Activated T-cell treated with anti-CD3 and anti-CD28 coated beads, Interleukin-2, amount 50 U/mL, for 48 hours (primary cell): ENCODE measurements at places on chromosomes 1 and 21.

DNA sequence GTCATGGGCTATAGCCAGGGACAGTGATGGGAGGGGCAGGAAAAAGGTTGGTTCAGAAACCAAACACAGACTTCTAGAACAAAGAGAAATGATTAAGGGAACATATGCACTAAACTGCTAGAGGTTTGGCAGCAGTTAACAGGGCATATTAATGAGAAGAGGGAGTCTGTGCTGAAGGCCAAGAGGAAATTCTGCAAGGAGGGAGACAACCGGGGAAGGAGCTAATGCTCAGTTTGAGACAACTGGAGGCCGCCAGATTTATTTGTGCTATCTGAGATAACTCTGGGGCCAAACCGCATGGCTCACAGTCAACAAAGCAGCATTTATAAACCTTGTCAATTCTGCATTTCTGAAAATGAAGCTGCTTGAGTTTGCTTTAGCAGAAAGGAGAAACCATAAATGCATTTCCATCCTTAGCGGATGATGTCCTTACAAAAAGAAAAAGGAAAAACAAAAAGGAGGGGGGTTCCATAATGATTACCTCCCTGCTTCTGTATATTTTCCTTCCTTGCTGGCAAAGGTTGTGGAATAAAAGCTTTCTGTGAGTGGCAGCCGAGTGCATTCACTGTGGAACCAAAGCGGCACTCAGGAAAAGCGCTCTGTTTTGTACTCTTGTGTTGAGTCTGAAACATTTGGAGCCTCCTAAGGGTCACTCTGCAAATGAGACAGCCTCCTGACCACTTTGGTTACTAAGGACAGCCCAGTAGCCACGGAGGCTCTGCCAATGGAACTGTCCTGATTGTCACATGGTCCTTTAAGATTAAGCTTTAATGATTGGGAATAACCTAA is 70.3 kb downstream of the SIM2 start:
- DNase-seq = no peak

- DNase-seq = no peak
These were observed 35.8 kb upstream of the JAK1 start for GRCh38 chr1:65002156-65002507.

DNA sequence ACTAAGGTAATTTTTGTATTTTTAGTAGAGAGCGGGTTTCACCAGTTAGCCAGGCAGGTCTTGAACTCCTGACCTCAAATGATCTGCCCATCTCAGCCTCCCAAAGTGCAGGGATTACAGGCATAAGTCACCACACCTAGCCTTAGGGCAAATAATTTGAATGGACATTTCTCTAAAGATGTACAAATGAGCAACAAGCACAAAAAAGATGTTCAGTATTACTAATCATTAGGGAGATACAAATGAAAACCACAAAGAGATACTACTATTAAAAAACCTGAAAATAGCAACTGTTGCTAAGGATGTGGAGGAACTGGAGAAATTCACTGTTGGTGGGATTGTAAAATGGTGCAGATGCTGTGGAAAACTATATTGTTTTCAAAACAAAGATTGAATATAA is 79.1 kb downstream of the GABPA start:
- DNase-seq = no peak

DNA sequence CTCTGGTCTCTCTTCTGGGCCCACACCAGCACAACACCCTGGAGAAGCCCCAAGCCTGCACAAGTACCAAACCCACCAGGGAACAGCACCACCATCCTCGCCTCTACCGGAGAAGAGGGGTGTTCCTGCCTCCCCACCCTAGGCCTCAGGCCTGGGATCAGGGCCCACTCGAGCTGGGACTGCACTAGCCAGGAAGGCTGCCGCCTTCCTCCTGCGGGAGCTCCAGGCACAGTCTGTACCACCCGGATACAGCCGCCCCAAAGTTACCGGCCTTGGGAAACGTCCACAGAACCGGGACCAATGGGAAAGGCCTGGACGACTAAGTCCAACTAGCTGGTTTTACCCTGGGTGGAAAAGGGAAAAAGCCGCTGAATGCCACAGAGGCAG is 3.4 kb downstream of the TAL1 start:
- DNase-seq = no peak

DNA sequence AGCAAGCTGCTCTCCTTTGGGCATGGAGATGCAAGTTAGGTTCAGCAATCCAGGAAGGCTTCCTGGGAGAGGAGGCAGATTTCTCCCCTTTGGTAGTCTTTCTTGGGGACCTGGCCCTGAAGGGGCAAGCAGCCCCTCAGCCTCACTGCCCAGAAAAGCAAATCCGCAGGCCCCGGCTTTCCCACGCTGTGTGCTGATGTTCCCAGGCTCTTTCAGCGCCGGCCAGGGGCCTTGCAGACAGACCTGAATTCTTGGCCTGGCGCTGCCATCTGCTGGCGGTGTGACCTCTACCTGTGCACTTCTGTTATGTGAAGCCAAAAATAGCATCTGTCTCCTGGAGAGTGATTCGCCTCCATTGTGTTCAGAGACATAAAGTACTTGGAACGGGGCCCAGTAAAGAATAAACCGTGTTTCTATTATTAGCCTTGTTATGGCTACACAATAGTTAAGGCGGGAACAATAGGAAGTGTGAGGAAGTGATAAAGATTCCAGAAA is 64.8 kb downstream of the ALPL start:
- peak; percentile 46 for DNase-seq
